ENCODE measurements at places on chromosomes 16 and 17.

- DNase-seq, result no peak
Observed at GRCh38 chr17:10292057-10292937, 80.5 kb downstream of the MYH13 start.

- DNase-seq, result no peak
Observed at GRCh38 chr16:3049921-3050481, 3.6 kb downstream of the MMP25 start.

DNA sequence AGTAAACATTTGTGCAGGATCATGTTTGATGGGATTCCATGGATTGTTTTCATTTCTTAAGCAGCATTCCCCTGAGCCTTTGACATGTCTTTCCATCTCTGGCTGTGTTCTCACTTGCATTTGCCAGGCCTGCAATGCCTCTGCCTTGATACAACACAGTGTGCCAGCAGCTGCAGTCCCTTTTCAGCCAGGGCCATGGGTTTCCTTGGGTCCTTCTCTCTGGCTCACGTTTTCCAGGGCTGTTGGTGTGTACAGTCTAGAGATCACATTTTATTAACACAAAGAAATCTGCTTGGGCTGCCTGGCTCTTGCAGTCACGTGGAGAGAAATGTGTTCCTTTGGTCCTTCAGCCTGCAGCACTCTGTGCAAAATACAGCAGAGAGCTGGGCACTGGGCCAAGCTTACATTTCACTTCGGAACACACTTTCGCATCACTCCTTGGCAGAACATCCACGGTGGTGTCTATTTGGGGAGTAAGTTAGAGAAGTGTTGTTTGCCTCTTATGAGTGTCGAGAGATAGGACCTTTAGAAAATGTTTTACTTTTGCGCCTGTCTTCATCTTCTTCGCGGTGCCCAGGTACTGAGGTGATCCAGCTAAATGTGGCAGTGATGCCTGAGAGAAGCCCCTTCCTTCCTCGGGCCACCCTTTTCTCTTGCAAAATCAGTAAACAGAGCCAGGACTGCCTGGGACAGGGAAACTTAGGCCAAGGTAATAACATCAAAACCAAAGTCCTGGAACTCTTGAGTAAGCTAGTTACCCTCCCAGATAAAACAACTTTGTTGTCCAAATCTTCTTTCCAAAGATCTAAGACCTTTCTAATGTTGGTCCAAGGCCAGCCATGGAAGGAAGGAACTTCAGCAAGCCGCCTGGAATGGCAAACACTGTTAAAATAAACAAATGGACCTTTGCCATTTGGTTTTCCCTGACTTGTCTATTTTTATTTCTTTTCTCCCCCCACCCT lies 20.9 kb downstream of the HLF start:
- DNase-seq, result no peak

GRCh38 chr17:72682605-72683004 lies 409.9 kb downstream of the SLC39A11 start:
- no peak for DNase-seq

DNA sequence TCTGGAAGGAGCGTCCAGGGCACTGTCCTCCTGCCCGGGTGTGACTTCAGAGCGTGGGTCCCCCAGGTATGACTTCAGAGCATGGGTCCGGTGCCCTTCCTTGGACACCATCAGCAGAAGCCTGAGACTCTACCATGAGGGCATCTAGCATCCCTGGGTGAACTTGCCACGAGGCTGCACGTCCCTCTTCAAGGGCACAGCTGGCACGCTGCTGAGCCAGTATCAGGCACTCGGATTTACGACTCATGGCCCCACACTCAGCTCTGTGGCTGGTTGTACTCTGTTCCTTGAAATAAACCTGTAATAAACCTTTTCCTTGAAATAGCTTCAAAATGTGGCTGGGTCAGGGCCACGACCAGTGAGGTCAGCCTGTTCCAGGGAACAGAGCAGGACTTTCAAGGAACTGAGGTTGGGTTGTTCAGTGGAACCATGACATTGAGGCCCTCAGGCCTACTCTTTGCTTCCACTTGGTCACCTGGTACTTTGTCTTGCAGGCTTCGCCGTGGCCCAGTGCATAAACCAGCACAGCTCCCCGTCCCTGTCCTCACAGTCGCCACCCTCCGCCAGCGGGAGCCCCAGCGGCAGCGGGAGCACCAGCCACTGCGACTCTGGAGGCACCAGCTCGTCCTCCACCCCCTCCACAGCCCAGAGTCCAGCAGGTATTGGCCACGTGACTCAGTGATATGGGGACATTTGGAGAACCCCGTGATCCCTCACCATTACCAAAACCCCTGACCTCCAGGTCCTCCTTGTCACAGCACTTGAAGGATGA lies 89.9 kb downstream of the SOCS1 start:
- DNase-seq, result no peak

DNA sequence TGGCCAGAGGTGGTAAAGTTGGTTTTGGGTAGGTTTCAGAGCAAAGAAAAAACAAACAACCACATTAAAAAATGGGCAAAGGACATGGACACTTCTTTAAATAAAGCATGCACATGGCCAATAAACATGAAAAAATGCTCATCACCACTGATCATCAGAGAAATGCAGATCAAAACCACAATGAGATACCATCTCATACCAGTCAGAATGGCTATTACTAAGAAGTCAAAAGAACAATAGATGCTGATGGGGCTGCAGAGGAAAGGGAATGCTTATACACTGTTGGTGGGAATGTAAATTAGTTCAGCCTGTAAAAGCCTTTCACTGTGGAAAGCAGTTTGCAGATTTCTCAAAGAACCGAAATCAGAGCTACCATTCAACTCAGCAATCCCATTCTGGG lies 598.4 kb upstream of the SOX9 start:
- DNase-seq, result no peak

- DNase-seq, result no peak
Observed at GRCh38 chr16:56470232-56470631, 18.9 kb downstream of the OGFOD1 start.
